ENCODE measurements at places on chromosomes 4 and X. TPM values are rescaled to one million over a fixed set of nuclear protein-coding genes. Genes with fewer than 3 reads are reported as not detected.

TMPRSS11D gene
- total RNA-seq, result 0.05 TPM

EXOC1 gene
- 25.0 TPM for total RNA-seq

CDS1 gene
- total RNA-seq, result 0.68 TPM

ABLIM2 gene
- total RNA-seq, result not detected

ZNF280C gene
- 3.1 TPM for total RNA-seq

NCAPG gene
- 98.5 TPM for total RNA-seq

LAP3 gene
- 88.0 TPM for total RNA-seq

C4orf54 gene
- total RNA-seq, result not detected

PPARGC1A gene
- 0.45 TPM for total RNA-seq

TMPRSS11F gene
- not detected for total RNA-seq

EREG gene
- total RNA-seq, result 0.04 TPM

FGF5 gene
- total RNA-seq, result not detected

HDAC8 gene
- 37.5 TPM for total RNA-seq

NHSL2 gene
- total RNA-seq, result not detected

FAM156A gene
- total RNA-seq, result 7.5 TPM

EXOSC9 gene
- total RNA-seq, result 52.2 TPM
